ENCODE measurements at places on chromosomes 5 and 9.

DNA sequence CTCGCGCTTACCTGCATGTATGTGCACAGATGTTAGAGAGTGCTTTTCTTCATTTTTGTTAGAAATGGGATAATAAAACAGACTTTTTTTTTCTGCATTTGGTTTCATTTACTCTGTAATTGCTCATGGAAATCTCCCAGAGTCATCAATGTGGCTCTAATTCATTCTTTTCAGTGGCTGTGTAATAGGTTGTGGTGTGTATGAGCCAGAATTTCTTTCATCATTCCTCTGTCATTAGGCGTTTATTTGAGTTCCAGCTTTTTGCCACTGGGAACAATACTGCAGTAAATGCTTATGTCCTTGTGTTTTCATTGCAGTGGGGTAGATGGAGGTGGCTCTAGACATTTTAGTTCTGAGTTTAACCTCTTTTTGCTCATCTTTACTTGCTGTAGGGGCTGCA is 118.9 kb downstream of the NXNL2 start:
- DNase-seq = peak; percentile 44

- peak; percentile 71 for DNase-seq
Observed at GRCh38 chr9:131650254-131650653, 89.6 kb downstream of the RAPGEF1 start.

DNA sequence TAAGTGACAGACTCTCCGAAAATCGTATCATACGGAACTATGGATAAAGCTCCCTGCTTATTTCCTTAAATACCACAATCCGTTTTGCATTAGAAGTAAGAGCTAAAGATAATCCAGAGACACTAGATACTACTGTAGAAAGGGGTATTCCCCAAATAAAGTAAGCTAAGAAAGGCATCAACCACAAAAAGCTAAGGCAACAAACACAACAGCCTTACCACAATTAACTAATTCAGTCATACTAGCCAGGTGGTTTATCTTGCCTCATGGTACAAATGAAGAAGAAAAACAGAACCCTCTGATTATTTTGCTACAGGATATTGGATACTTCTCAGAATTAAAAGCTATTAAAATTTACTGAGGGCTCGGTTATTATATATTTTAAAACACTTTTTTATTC is 14.1 kb downstream of the ERP44 start:
- DNase-seq = no peak

GRCh38 chr9:130186051-130186450 is 13.8 kb downstream of the NCS1 start:
- DNase-seq = no peak

- no peak for DNase-seq
Observed at GRCh38 chr9:15373881-15374280, 48.8 kb upstream of the SNAPC3 start.

- no peak for DNase-seq
Observed at GRCh38 chr5:2238732-2239131, 356.0 kb upstream of the IRX4 start.

GRCh38 chr9:132439153-132439552 is 29.1 kb downstream of the CFAP77 start:
- no peak for DNase-seq

DNA sequence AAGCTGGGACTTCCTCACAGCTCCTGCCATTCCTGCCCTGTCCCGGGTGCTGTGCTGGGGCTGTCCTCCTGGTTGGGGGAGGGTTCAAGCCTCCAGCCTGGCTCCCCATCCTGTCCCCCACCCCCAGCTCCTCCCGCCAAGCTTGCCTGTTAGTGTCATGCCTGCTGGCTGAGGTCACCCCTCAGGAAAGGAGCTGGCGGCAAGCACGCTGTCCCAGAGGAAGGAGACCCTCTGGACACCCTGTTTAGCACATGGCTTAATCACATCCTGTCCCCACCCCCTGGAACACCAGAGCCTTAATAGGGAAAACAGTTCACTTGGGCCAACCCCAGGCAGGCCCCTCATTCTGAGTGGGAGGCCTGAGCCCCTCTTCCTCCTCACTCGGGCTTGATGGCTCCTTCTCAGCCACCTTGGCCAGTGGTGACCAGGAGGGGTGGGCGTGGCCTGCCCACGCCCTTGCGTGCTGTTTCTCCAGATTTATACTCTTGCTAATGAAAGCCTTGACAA is 9.2 kb upstream of the PHYHD1 start:
- DNase-seq = peak; percentile 71

DNA sequence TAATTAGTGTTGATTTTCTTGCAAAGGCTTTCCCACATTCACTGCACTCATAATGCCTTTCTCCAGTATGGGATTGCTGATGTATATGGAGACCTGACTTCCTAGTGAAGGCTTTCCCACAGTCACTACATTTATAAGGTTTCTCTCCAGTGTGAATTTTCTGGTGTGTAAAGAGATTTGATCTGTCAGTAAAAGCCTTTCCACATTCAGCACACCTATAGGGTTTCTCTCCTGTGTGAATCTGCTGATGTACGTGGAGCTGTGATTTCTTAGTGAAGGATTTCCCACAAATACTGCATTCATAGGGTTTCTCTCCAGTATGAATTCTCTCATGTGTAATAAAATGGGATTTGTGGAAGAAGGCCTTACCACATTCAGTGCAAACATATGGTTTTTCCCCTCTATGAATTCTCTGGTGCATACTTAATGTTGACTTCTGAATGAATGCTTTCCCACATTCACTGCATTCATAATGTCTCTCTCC is 31.1 kb downstream of the ZNF484 start:
- DNase-seq = no peak

DNA sequence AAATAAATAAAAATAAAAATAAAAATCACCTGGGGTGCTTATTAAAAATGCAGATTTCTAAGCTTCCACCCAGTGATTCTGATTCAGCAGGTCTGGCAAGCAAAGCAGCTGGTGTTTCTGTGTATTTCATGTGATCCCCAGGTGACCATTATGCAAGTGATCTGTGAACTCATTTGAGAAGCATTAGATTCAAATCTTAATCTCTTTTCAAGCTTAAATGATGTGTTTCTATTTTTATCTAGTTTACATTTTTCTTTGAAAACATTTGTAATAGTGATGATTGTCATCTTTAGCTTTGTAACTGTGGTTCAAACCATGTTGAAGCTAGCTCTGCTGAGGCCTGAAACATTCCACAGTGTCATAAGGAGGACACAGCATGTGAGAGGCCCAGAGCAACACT is 804.8 kb upstream of the ZNF608 start:
- DNase-seq = peak; percentile 69

GRCh38 chr5:37206736-37207135 is 42.4 kb downstream of the CPLANE1 start:
- no peak for DNase-seq

- DNase-seq = no peak
Observed at GRCh38 chr5:139855451-139855850, 59.8 kb downstream of the PSD2 start.

DNA sequence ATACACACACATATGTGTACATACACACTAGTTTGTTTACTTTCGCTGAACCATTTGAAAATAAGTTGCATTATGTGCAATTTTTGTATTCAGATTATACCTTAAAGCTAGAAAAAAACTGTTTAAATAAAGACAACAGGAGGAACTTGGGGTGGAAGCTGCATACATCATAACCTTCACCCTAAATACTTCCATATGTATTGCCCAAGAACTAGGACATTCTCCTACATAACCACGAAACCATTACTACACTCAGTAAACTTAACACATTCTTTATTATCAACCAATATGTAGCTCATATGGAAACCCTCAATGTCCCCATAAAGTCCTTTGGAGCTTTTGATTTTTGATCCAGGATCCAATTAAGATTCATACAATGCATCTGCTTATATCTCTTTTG is 83.3 kb downstream of the GIN1 start:
- DNase-seq = no peak

DNA sequence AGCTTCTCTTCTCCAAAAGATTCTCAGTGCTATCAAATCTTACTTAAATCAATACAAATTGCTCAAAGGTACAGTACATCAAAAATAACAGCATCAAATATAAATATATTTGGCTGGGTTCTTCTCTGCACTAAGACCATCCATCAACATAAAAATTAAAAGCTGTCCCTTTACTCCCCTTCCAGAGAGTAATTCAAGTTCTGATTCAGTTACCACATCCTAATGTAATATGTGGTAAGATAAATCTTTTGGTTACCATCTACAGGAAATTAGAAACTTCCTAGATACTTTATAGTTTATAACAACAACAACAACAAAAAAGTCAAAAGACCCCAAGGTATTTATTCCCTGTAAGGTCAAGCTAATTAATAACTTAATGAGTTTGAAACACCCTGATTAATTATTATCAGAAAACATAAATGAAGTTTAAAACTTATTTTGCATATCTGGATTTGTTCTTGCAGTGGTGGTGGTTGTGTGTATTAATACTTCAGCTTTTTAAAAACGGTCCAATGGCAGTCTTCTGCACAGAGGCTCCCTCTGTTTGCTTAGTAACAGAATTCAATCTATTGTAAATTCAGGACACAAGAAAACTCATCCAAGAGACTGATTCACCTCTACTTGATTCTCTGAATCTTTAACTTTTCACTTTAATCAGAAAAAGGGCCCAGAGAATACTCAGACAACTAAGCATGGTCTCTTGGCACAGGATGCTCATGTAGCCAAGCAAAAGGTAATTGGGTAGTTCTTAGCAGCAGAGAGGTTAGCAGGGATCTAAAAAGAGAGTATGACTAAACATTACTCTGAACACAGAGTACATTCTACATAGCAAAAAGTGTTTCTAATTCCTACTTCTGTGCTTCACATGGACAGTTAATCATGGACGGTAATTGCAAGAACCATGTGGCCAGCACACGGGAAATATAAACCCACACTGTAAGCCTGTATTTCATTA is 20.1 kb downstream of the DIAPH1 start:
- DNase-seq = peak; percentile 45

DNA sequence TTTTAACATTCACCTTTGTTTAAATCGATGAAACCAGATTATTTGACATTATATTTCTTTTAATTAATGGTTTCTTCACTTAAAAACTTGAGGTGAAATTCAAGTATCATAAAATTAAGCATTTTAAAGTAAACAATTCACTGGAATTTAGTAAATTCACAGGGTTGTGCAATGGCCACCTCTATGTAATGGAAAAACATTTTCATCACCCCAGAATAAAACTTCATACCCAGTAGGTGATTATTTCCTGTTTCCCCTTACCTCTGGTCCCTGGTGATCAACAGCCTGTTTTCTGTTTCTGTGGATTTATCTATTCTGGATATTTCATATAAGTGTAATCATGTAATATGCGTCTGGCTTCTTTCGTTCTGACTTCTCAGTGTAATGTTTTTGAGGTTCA is 27.2 kb downstream of the HSPA4 start:
- DNase-seq = no peak

- no peak for DNase-seq
Observed at GRCh38 chr9:126681336-126681735, 67.6 kb downstream of the LMX1B start.
